ENCODE measurements at places on chromosomes 7 and 10.
A peak's percentile ranks its signal among the peaks of the same experiment; 100 is the strongest.

DNA sequence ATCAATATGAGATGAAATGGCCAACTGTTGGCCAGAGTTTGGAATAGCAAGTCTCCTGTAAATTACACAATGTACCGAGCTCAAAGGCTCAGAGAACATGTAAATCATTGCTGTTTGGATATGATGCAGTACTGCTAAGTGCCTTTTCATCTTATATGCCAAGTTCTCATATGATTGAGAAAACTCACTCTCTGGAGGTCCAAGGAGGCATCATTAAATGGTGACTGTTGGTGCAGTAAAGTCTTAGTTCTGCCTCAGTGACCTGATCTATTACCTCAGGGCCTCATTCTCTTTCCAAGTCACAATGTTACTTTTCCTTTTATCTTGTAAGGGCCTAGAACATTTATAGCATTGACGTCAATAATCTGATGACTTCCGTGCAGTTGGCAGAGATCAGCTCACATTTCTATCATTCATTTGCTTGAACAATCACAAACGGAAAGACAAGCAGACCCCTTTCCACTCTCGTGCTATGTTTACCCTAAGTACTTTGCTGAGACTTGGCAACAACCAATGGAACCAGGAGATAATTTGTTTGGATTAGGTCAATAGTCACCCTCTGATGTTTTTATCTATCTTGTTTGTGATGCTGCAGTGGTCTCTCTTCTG is 32.6 kb upstream of the PDK4 start:
- no peak for DNase-seq

- DNase-seq: no peak
Observed at GRCh38 chr7:44276571-44277221, 48.7 kb downstream of the CAMK2B start.

GRCh38 chr10:84076047-84076388 is 63.3 kb upstream of the GHITM start:
- no peak for DNase-seq

DNA sequence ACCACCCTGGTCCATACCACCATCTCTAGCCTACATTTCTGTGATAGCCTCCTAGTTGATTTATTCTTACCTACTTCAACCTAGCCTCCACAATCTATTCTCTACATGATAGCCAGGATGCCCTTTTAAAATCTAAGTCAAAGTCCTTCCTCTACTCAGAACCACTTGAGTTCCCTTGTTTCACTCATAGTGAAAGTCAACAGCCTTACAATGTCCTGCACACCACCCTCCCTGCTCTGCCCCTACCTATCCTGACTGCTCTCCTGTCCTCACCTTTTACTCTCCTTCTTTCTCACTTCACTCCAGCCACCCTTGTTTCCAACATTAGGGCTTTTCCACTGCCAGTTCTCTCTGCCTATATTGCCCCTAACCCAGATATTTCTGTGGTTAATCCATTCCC is 146.7 kb downstream of the GRM3 start:
- no peak for DNase-seq

- no peak for DNase-seq
Observed at GRCh38 chr10:3745521-3745920, 39.5 kb downstream of the KLF6 start.

DNA sequence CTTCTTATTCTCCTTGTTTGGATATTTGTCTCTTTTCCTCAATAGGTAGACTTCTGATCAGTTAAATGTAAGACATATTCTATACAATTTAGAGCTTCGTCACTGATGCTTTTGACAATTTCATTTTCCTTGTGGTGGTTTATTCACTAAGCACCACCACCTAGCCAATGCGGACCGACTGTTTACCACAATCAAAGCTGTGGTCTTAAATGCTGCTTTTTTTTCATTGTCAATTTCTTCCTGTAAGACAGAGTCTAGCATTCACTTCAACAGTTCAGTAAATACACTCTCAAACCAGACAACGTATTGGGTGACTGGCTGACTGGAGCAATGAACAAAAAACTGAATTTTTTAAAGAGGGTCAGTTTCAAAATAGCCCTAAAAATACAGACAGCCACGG is 239.0 kb downstream of the DNAJB6 start:
- no peak for DNase-seq

DNA sequence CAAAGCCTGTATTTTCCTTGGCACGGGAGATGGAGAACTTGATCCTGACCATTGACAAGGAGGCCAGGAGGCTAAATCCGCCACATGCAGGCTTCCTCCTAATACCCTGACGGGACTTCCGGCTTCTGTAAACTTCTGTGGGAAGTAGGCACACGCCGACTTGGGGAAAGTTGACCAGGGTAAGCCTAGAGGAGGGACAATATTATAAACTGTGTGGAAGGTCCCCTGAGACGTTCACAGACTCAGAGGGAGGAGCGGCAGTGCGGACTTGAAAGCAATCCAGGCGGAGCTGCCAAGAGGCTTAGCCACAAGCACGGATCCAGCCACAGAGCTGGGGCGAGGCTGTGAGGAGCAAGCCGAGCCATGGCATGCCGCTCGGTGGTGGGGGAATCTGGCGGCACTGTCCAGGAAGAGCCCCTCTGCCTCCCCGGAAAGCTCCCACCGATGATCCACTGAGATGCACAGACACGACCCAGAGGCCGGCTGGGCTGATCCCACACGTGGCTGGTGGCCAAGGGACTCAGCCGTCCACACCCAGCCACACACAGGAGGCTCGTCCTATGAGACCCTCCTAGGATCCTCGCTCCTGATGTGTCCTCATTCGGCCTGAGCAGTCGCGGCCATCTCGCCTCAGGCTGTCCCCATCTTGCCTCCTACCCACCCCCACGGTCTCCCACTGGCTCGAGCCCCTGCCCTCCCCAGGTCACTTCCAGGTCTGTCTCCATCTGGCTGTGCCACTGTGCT is 40.0 kb upstream of the INSIG1 start:
- no peak for DNase-seq

DNA sequence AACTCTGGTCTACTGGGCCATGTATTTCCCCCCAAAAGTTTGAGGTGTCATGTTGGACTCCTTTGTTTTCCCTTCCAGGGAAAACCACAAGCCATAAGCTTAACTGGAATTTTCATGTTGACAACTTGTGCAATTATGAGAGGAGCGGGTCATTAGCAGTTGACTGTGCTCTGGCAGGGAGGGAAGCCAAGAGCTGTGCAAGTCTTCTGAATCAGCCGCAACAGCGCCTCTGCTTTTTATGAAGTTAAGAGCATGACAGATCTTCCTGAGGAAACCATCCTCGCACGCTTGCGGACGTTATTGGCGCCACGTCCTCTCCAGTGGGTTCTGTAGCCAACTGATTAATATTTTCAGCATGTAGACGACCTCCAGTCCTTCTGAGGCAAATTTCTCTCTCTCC is 148.7 kb upstream of the MKI67 start:
- DNase-seq: no peak

DNA sequence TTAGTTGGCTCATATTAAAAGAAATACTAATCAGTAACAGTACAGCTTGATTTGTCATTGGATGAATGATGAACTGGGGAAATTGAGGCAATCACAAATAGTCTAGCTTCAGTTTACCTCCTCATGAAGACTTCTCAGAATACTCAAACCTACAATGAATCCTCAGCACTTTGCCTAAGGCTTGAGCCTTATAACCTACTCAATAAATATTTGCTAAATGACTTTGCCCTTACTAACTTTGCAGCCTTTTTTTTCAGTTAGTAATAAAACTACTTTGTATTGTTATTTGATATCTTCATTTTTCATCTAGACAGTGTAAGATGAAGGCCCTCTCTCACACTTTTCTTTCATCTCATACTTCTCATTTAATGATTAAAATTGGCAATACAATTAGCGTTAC is 1162.5 kb upstream of the C7orf33 start:
- DNase-seq: no peak

- no peak for DNase-seq
Observed at GRCh38 chr10:60555700-60556099, 166.0 kb upstream of the ANK3 start.

- no peak for DNase-seq
Observed at GRCh38 chr7:122626785-122627184, 72.1 kb downstream of the RNF133 start.

GRCh38 chr10:82643601-82644000 is 768.6 kb downstream of the NRG3 start:
- DNase-seq: no peak

GRCh38 chr7:155299535-155300202 is 2.0 kb downstream of the INSIG1 start:
- no peak for DNase-seq

- no peak for DNase-seq
Observed at GRCh38 chr10:5832946-5833345, 19.7 kb upstream of the GDI2 start.

- DNase-seq: no peak
Observed at GRCh38 chr10:132408823-132409666, 12.0 kb downstream of the PWWP2B start.

DNA sequence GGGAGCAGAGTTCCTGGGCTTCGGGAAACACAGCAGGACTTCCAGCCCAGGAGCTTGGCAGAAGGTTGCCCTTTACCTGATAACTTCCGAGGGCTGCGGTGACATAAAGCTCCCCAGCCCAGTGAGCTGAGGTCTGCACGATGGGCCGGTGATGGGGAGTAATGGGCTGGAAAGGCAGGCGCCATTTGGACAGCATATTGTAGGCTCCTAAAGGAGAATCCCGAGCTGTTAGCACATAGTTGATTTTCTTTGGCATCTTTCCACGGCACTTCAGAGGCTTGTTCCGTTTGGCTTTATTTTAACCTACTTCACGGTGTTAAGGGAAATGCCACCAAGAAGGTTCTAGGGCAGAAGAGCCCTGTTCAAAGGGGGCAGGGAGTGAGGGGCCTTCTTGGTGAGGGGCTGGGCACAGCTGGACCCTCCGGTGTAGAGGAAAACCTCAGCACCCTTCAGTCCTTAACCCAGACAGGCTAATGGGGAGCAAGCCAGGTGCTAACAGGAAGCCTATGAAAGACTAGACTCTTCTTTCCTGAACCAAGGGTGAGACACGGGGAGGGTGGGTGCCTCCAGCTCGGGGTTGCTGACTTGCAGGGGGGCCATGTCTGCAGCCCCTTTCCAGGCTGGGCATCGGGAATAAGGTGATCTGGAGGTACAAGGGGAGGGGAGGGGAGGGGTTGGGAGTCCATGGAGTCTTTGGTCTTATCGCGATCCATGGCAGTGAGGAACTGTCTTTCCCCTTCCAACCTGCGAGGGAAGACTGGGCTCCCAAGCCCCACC is 347.7 kb downstream of the GLRX3 start:
- DNase-seq: no peak

GRCh38 chr10:95254629-95255028 is 36.2 kb downstream of the PDLIM1 start:
- DNase-seq: no peak

- no peak for DNase-seq
Observed at GRCh38 chr10:7425691-7426090, 14.9 kb upstream of the SFMBT2 start.

GRCh38 chr7:77467408-77467807 is 51.3 kb upstream of the GSAP start:
- no peak for DNase-seq

- no peak for DNase-seq
Observed at GRCh38 chr7:15446280-15446679, 115.5 kb downstream of the AGMO start.

DNA sequence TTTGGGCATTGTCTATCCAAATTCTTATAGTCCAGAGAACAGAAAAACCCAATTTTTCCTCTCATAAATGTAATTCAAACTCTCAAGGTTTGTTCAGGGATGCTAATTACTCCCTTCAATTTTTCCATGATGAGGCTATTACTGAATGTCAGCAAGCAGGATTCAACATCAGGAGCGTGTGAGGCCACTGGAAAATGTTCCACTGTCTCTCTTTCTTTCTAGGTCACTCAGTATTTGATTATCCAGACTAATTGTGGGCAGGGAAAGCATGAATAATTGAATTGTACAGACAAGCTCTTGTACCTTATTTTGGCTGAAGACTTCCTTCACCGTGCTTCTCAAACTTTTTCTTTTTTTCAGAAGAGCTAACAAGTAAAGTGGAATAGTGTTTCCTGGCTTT is 30.7 kb downstream of the THNSL1 start:
- DNase-seq: no peak

GRCh38 chr10:109886037-109886780 is 37.1 kb downstream of the XPNPEP1 start:
- DNase-seq: no peak

GRCh38 chr10:31242902-31243301 is 76.1 kb upstream of the ZEB1 start:
- DNase-seq: no peak

GRCh38 chr10:130513686-130514476 is 377.7 kb downstream of the GLRX3 start:
- no peak for DNase-seq

DNA sequence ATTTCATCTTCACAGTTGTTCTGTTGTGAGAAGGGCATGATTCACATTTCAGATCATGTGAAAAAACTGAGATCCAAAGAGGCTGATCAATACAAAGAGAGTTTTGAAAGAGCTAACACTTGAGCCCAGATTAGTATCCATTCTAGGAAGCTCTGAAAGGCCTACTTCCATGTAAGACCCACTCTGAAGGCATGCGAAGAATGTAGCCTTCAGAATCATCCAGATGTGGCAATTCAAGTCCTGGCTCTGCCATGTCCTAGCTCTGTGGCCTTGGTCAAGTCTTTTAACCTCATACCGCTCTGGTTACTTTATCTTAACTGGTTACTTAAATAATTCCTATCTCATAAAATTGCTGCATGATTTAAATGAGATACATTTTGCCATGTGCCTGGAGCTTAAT is 111.1 kb downstream of the FZD1 start:
- DNase-seq: no peak

GRCh38 chr10:96500519-96500918 is 13.2 kb downstream of the TLL2 start:
- DNase-seq: no peak

- peak; percentile 61 for DNase-seq
Observed at GRCh38 chr7:1531263-1531978, 919 bp downstream of the MAFK start.

DNA sequence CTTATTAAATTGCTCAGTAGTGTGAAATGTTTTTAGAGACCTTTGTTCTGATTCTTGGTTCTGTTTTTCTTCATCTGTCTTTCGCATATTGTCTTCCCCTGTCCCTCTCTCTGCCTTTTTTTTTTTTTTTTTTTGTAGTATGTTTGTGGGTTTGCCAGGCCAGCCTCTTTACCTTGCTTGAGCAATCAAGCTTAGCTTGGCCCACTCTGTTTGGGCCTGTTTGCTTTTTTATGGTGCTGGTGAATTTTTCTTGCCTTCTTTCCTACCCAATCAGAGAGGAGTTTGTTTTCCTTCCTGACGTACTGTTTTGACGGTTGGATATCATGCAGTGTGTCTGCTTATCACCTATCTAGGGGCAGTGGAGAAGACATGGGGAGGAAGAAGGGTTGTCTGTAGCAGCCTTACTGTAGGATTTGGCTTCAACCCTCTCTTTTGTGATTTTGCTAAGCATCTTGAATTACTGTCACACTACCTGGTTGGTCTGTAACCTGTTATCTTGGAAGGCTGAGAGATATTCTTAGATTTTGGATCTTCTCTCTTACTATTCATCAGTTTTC is 64.0 kb downstream of the BBS9 start:
- no peak for DNase-seq

GRCh38 chr7:128112018-128112780 is 81.0 kb upstream of the LRRC4 start:
- no peak for DNase-seq
